ENCODE measurements at places on chromosomes 11 and 22.

- DNase-seq = no peak
These were observed 628.2 kb downstream of the FAM181B start for GRCh38 chr11:82105331-82105998.

- DNase-seq = no peak
These were observed 3.1 kb downstream of the GAB2 start for GRCh38 chr11:78414321-78415051.

- DNase-seq = no peak
These were observed 24.5 kb upstream of the RNASEH2C start for GRCh38 chr11:65745049-65745448.

DNA sequence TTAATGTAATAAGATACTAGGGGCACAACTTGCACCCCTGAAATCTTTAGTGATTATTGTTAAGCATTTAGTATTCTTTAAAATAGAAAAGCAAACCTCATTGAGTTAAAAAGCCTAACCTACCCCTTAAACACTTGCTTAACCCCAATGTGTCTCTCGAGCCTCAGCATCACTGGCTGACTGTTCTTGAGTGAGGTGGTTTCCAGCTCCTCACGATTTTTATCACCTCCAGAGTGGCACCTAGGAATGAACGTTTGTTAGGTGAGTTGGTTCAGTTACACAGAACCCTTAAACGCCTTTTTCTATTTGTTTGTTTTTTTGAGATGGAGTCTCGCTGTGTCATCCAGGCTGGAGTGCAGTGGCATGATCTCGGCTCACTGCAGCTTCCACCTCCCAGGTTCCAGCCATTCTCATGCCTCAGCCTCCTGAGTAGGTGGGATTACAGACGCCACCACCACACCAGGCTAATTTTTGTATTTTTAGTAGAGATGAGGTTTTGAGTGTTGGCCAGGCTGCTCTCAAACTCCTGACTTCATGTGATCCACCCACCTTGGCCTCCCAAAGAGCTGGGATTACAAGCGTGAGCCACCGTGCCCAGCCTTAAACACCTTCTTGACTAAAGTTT is 13.7 kb downstream of the YWHAH start:
- DNase-seq = no peak

- DNase-seq = no peak
These were observed 33.5 kb downstream of the POU2AF3 start for GRCh38 chr11:111331711-111332479.

GRCh38 chr11:64360448-64360921 is 1.5 kb downstream of the RPS6KA4 start:
- DNase-seq = no peak
